GM18507 (cell line): ENCODE measurements at places on chromosomes 7 and 10.
A peak's percentile ranks its signal among the peaks of the same experiment; 100 is the strongest.

DNA sequence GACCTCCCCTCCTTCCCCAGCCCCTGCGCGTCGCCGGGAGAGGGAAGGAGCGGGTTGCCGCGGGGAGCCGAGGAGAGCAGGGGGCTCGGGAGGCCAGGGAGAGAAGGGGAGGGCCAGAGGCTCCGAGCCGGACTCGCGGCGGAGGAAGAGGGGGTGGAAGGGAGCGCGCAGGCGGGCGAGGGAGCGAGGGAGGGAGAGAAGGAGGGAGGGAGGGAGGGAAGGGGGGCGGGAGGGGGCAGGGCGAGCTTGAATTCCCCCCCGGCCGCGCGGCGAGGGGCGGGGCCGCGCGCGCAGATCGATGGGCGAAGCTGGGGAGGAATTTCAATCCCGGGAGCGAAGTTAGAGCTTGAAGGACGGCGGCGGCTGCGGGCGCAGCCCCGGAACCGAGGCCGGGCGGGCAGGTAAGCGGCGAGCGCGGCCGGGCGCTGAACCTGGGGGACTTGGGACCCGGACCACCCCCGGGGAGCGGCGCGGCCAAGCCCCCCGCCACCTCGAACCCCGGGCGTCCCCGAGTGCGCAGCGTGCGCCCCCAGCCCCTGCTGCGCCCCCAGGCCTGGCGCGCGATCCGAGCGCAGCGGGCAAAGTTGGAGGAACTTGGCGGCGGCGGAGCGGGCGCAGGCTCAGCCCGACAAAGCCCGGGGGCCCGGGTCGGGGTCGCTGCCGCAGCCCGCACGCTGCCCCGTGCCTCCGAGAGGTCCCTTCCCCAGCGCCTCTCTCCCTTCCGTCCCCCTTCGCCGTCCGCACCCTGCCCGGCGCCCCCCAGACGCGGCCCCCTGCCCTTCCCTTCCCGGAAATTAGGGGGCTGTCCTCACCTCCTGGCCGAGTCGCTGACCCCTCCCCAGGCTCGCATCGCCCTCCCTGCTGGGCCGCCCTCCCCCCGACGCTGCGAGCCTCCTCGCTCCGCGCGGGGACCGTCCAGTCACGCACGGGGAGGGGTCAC lies at the start of gene ELFN1:
ELFN1 (plus strand) TSS at position 324 of the 940 bp plus-strand sequence. CDS start 74,320 bp downstream, outside the sequence.
- no peak for DNase-seq

- DNase-seq: no peak
Observed at GRCh38 chr10:72026278-72027111, 61.9 kb downstream of the SPOCK2 start.

- no peak for DNase-seq
Observed at GRCh38 chr10:114045136-114046086, 1.7 kb downstream of the ADRB1 start.

- no peak for DNase-seq
Observed at GRCh38 chr7:98137826-98138151, 31.1 kb downstream of the LMTK2 start.

DNA sequence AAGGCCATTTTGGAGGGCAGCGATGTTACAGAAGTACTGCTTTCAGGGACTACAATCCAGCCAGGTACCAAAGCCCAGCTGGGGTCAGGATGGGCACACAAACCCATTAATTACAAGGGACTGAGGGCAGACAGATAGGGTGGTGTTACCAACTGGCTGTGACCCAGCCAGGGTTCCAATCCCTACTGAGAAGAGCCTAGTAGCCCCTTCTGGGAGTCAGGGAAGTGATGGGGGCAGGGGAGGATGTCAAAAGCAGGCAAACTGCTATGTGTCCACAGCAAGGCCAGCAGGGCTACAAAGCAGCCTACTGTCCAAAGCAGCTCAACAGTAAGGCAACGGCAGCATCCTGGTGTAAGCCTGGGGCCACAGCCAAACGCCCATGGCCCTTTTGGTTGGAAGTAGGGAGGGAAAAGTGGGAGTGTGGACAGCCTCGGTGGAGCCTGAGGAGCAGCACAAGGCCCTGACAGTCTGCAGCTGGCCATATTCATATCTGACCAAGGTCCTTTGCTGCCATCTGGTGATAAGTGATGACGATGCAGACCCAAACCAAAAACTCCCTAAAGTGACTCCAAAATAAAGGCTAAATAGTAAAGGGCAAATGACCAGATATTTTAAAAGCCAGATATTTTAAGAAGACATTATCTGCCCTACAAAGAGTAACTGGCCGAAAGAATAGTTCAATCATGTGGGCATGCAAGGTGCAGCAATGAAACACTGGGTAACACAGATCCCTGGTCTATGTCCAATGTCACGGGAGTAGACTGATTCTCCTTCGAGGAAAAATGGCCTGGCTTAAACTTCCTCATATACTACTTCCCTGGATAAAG lies 56.9 kb downstream of the XPNPEP1 start:
- DNase-seq: no peak

GRCh38 chr7:52639981-52640380 lies 395.5 kb upstream of the POM121L12 start:
- no peak for DNase-seq

- DNase-seq: no peak
Observed at GRCh38 chr10:34825414-34825813, 10.3 kb upstream of the PARD3 start.

DNA sequence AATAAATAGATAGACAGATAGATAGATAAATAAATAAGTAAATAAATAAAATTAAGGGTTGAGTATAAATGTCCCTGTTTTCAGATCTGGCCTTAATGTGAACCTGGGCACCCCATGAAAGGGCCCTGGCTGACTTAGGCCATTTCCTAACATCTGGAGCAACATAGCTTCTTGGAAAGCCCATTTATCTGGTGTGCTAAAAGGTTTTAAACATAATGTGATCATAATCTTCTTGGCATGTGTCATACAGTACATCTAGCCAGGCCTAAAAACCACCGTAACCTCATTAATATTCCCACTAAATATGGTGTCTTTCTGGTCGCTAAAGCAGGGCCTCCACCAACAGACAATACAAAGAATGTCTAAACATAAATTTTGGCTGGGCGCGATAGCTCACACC lies 142.8 kb downstream of the BTAF1 start:
- DNase-seq: no peak

DNA sequence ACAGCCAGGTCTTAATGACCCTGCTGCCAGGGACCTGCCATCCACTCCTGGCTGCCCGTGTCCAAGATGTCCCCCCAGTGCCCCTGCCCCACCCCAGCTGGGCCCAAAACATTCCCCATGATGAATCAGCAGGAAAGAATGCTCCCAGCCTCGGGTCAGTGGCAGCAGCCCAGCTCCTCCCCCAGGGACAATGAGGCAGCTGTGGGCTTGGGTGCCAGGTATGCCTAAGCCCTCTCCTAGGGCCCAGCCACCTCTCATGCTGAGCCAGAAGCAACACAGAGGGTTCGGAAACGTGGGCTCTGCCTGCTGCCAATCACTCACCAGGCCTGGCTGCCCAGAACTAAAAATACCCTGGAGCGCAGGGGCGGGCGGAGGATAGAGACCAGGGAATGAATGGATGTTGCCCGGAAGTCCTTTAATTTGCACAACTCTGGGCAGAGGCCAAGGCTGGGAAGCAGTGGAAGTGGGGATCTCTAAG lies 1.5 kb upstream of the LOXL4 start:
- no peak for DNase-seq

DNA sequence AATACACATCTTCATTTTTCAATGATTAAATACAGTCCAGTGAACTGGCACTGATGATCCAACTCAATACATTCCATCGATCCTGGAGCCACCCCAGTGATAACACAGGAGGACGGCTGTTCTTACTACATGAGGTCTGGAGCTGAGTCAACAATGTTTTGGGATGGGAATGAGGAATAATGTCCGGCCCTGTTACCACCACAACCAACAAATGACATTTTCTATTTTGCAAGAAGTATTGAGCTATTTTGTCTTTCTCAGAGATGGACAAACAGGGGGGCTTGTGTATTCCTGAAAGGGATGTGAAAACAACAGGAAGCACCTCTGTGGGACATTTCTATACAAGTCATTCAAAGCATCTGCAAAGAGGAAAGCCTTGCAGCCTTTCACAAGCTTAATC lies 249.2 kb downstream of the PARD3 start:
- no peak for DNase-seq

DNA sequence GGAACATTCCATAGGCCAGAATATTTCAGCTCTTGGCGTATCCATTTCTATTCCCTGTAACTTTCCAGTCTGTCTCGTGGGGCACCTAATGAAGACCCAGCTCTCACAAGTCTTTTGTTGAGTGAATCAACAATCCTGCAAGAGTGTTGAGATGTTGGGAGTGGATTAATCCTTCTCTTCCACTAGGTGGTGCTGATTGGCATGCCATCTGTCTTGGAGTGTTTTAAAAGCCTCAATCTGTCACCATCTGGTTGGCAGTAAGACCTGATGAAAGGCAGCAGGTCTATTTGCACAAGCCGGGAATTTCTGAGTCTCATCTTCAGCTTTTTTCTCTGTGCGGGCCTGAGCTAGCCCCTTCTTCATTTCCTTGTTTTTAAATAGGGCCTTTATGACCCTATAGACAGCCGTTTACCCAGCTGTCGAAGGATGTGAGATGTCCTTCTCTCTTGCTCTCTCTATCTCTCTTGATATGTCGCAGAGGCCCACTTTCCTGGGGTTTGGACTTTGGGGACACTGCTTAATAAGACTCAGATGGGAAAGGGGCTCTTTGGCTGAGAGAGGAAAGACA lies 180.5 kb downstream of the ZNF365 start:
- DNase-seq: peak; percentile 9

DNA sequence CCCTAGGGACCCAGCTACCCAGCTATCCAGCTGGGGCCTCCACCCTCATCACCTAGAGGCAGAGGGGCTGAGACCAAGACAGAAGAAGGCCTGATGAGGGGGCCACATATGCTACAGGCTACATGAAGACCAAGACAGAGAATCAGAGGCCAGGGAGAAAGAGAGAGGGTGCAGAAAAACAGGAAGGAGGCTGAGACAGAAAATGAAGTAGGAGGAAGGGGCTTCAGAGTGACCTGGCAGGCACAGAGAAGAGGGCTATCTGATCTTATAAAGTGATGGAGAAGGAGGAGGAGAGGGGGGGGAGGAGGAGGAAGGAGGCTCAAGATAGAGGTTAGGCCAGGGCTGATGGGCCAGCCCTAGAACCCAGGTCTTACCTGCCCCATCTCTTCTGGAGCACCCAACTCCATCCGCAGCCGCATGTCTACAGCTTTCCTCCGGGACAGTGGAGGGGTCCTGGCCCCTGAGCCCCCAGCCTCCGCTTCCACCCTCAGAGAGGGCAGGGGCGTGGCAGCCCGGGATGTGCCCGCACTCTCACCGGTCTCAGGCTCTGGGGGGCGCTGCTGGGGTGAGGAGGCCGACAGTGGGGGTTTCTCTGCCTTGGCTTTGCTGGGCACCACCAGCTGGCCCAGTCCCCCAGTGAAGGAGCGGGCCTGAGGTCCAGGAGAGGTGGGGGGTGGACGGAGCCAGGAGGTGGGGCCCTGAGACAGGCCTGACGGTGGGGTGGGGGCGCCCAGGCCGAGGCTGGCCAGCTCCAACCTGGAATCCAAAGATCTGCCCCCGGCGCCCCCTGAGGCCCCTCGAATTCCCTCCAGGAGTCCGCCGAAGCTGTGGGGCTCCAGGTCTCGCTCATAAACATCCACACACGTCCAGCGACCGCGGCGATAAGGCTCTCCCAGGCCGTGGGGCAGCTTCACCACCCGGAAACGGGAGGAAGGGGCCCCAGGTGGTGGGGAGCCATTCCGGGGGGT lies 1.8 kb downstream of the TSC22D4 start:
- no peak for DNase-seq

DNA sequence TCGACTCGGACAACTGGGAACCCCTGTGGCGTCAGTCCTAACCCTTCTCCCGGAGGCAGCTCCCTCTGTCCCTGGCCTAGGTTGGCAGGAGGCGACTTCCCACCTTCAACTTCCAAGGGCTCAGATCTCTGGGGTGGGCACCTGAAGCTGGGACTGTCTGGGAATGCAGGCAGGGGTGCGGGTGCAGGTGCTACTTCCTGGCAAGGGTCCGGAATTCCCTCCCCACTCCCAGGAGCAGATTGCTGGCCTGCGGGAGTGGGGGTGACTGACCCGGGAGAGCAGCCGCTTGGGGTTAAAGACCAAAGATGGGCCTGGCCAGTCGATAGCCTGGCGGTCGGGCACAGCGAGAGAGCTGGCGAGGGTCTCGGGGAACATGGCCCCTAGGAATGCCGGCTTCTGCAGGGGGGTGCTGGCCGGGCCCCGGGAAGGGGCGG lies 387 bp downstream of the EPHA1 start:
- no peak for DNase-seq

DNA sequence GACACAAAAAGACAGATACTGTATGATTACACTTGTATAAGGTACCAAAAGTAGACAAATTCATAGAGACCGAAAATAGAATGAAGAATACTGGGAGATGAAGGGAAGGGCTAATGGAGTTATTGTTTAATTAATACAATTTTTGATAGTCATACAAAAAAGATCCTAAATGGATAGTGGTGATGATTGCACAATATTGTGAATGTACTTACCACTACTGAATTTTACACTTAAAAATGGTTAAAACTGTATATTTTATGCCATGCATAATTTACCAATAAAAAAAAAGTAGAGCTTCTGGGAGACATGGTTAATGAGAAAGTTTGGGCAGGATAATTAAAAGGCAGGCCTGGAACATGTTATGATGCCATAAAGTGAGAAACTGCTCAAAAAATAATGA lies 119.0 kb downstream of the ZPBP start:
- DNase-seq: no peak

DNA sequence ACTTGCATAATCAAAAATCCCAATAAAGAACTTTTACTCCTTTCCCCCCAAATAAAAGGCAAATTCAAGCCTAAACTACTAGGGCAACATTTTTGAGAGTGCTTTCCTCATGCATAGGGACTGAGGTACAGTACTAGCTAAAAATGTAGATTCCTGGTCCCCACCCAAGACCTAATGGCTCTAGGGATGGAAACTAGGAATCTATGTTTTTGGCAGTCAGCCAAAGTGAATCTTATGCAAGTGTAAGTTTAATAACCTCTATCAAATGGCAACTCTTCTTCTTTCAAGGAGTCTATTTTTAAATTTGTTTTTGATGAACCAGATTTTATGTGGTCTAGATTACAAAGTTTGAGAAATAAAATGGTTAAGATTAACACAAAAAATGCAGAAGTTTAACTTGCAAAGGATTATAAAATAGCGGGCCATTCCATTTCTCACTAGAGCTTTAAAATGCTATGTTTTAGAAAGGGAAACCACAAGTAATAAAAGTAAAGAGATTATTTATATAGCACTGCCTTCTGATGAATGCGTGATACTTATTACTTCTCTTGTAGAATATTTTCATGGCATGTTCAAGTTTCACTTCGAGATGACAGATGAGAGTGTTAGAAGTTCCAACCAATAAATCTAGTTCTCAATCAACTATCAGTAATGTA lies 70.4 kb upstream of the MDFIC start:
- DNase-seq: no peak

DNA sequence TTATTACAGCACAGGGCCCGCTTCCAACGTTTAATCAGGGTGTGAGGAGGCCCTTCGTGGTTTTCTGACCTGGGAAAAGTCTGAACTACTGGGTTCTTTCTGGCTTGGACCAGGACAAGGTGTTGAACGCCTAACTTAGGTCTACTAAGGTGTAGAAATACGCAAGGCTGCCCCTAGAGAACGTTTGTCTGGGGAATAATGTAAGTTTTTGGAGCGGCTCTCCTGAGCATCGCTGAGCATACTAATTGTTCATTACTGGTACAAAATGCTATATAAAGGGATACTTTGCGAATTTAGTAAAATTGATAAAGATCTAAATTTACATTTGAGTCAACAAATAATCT lies 32.4 kb upstream of the TOMM7 start:
- DNase-seq: no peak

- DNase-seq: no peak
Observed at GRCh38 chr7:12570168-12570533, 369 bp upstream of the SCIN start.

GRCh38 chr7:143410521-143411004 lies 1.9 kb upstream of the EPHA1 start:
- DNase-seq: no peak
